ENCODE measurements at places on chromosomes 1 and 21.

GRCh38 chr21:15592271-15592860 is 137.4 kb upstream of the USP25 start:
- no peak for DNase-seq

DNA sequence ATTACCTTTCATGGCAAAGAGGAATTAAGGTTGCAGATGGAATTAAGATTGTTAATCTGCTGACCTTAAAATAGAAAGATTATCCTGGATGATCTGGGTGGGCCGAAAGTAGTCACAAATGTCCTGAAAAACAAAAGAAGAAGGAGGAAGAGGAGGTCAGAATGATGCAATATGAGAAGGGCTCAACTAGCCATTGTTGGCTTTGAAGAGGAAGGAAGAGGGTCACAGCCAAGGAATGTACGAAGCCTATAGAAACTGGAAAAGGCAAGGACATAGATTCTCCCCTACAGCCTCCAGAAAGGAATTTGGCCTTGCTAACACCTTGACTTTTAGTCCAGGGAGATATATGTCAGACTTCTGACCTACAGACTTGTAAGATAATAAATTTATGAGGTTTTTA is 39.4 kb upstream of the FMOD start:
- DNase-seq = no peak

DNA sequence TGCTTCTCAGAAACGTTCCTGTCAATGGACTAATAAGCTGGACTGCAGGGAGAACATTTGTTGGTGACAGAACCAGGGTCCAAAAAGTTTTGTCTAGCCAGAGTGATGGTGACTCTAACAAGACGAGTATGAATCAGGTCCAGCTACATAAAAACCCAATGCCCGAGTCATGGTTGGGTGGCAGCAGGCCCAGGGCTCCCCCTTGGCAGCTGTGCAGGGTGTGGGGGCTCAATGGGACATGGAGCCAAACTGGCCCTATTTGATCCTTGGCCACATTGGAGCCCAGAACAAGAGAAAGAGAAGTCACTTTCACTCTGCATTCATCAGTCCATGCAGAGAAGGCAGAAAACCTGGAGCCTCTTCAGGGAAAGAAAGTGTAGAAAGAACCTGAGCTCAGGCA is 37.9 kb upstream of the TENT5C start:
- no peak for DNase-seq

GRCh38 chr1:239775466-239775865 is 316.2 kb upstream of the FMN2 start:
- DNase-seq = no peak

DNA sequence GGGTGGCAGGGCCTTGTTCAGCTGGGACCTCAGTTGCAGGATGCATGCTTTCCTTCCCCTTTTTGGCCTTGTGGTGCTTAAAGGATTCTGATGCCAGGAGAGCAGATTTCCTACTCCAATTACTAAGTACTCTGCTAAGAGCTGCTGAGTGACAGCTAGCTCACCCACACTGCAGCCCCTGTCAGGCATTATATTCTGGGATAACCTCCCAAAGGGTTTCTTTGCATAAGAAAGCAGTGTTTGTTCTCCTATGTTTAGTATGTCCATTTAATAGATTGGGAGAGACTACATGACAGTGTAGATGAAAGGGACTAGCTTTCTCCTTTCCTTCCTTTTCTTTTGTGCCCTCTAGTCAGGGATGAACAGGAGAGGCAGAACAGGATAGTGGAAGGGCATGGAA is 100.7 kb downstream of the FAM78B start:
- DNase-seq = no peak
